ENCODE measurements at places on chromosomes 7 and 10. TPM values are rescaled to one million over a fixed set of nuclear protein-coding genes. Genes with fewer than 3 reads are reported as not detected.

- no peak for DNase-seq
Measured at GRCh38 chr7:131057794-131058070, 269.9 kb upstream of the MKLN1 start.

DNA sequence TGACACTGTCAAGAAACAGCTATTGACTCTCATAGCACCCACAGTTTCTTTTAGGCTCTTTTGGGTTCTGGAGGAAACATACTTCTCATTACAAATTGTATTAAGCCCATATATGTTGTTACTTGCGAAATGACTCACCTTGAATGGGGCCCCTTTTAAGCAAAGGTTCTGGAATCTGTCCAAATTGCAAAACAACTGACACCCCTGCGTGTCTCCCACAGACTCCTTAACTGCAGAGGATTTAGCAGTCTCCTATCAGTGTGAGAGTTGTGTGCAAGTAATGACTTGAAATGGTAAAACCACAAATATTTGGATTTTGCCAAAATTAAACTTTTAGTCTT lies 192.3 kb downstream of the DNAJC1 start:
- no peak for DNase-seq

GRCh38 chr10:29877793-29878491 lies 181.4 kb downstream of the JCAD start:
- no peak for DNase-seq

DNA sequence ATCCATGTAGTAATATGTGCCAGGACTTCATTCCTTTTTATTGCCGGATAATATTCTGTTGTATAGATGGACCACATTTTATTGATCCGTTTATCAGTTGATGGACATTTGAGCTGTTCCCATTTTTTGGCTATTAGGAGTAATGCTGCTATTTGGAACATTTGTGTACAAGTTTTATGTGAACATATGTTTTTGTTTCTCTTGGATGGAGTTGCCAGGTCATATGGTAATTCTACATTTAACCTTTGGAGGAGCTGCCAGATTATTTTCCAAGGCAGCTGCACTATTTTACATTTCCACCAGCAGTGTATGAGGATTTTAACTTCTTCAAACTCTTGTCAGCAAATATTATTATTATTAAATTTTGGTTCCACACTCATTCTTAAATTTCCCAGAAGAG lies 59.2 kb downstream of the C10orf90 start:
- no peak for DNase-seq

GRCh38 chr10:33216661-33217427 lies 117.6 kb downstream of the NRP1 start:
- DNase-seq, result no peak

GRCh38 chr10:44478040-44478439 lies 93.1 kb upstream of the CXCL12 start:
- no peak for DNase-seq

- no peak for DNase-seq
Measured at GRCh38 chr7:17123020-17123419, 175.4 kb upstream of the AHR start.

- no peak for DNase-seq
Measured at GRCh38 chr7:65462148-65462716, 88.6 kb downstream of the ZNF92 start.

The TSPAN12 gene
- polyA plus RNA-seq, result 45.9 TPM

The CACNA2D1 gene
- 18.6 TPM for polyA plus RNA-seq

The FANK1 gene
- 11.4 TPM for polyA plus RNA-seq

All from right lung (tissue), 10 donors.